ENCODE measurements at places on chromosomes 1 and 21.

GRCh38 chr1:63731117-63732043, 42.4 kb upstream of the ROR1 start:
- DNase-seq, result no peak

GRCh38 chr1:6667139-6667538, 34.5 kb downstream of the DNAJC11 start:
- DNase-seq, result no peak

DNA sequence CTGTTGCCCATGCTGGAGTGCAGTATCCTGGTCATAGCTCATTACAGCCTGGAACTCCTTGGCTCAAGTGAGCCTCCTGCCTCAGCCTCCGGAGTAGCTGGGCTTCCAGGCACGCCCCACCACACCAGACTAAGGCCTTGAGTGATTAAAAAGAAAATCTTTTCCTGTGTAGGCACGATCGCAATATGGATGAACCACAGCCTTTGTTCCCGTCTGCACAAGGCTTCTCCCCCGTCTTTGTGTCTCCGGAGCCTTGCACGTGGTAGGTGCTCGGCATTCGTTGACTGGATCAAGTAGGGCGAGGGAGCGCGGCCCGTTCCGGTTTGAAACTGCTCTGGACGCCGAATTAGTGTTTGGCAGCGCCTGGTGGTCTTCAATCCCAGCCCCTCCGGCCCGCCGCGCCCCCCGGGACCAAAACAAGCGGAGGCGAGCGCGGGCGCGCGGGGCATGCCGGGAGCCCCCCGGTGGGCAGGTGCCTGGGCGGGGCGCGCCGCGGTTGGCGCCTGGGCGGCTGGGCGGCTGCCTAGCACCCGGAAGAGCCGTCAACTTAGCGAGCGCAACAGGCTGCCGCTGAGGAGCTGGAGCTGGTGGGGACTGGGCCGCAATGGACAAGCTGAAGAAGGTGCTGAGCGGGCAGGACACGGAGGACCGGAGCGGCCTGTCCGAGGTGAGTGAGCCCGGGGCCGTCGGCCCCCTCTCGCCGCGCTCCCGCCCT, at the start of gene SFT2D2:
Gene SFT2D2, plus strand, starts transcription at position 529 of the 715 bp plus-strand sequence. Its CDS starts 76 bp downstream, at position 605.
- peak; percentile 62 for DNase-seq

DNA sequence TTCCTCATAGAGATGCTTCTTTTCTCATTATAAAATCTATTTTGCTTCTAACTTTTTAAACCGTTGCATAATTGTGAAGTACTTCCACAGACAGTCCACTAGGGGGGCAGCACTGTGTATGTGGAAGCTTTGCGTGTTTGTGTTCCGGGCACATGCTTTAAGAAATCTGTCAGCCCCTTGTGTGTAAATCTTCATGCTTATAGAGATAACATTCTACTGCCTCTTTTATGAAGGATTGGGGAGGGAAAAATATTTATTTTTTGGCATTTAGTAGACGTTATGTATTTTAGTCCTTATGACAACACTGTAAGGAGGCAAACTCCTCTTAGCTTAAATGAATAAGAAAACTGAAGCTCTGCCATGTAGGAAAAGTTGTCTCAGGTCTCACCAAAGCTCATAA, 157.3 kb upstream of the PTGFR start:
- DNase-seq, result no peak

DNA sequence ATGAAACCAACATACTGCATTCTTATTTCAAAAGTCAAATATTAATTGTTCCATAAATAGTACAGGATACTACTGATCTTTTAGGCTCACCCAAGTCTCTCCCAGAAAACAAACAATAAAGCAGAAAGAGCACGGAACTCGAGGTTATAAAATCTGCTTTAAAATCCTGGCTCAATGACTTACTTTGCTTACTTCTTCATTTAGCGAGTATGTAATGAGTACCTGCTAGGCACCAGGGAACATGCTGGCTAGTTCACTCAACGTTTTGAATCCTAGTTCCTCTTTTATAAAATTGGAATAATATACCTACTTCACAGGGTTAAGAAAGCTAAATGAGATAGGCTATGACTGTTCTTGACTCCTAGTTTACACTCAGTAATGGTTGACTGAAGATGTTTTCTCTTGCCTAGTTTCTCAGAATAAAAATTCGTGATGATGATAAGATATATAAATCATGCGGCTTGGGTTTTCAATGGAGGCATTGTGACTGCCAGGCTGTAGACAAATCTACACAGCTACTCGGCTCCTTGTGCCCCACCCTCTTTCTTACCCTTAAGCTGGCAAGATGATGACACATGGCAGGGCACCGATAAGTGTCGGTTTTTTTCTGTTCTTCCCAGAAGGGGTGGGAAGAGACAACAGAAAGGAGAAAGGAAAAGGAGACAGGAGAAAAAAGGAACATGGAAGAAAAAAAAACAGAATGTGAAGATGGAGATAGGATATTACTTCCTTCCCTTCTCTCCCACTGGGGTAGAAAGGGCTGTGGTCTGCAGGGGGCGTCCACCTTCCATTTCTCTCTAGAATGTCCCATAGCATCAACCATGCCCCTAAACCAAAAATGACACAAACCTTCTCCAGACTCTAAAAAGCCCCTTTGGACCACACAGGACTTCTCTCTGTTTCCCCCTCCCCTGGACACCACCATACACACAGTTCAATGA, 507.1 kb downstream of the SMYD3 start:
- no peak for DNase-seq

GRCh38 chr1:25707280-25708016, 90.9 kb downstream of the MAN1C1 start:
- DNase-seq, result no peak

DNA sequence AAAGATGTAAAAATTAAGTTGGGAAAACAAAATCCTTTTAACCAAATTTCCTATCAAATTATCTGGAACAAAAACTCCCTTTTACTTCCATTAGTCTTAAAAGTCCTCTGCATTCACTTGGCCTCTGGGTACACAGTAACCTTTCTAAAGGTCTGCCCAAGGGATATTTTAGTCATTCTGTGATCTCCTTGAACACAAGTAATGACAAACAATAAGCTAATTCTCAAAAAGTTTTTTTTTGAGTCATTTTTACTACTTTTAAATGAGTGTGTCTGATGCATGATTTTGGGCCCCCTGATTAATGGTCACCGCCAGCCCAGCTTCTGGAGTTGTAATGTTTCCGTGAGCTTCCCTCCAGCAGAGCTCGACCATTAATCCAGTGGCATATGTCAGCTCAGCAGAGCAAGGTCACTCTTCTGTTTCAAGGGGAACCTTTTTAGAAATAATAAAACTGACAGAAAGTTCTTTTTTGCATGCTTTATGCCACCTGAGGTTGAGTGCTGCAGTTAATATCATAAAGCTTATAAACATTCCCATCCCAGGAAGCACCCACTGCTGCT, 14.3 kb downstream of the SAMSN1 start:
- DNase-seq, result no peak
